ENCODE measurements at places on chromosomes 7 and 10. TPM values are rescaled to one million over a fixed set of nuclear protein-coding genes. Genes with fewer than 3 reads are reported as not detected.

NODAL gene
- total RNA-seq, result not detected

TAS2R41 gene
- total RNA-seq, result not detected

CYP17A1 gene
- not detected for total RNA-seq

OR2A5 gene
- total RNA-seq, result not detected

TMEM139 gene
- 79.0 TPM for total RNA-seq

OPALIN gene
- total RNA-seq, result not detected

DNA sequence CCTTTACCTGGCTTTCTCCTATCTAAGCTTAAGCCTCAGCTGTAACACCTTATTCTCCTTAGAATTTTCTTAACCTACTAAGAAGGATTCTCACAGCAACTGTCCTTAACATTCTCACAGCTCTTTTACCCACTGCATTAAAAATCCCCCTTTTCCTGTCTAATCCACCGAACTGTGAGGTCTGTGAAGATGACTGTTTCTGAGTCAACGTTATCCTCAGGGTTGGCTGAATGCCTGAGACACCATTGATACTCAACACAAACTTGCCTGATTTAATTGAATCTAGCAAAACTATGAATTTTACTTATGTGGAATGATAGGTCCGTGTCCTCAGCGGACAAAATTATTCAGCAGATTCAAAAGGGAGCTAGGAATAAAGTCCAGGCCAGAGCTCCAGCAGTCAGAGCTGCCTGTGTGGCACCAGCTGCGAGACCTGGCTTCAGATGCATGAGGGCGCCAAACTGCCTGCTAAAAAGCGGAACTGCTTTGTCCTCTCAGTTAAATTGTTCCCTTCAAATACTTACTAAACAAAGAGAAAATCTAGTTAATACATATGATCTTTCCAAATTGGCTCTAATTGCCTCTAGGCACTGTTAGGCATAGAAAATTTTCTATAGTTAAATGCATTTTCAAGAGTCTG is 33.4 kb upstream of the VWDE start:
- DNase-seq, result no peak

DNA sequence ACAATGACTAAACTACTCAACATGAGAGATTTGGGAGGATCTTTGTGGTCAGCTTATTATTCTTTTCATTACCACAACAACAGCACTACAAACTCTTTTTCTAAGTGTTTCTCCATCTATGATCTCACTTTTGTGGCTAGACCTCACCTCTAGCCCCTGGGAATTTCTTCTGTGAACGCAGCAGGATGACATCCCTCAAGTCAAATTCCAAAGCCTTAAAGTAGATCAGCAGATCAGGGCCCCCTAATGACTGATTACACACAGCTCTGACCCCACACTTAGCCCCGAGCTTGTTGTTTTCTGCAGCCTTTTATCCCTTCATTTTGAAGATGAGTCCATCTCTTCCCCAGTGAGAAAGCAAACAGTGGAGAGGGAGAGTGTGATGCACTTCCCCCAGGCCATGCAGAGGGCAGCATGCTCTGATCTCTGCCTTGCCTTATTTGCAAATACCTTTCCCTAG is 27.3 kb downstream of the TFAM start:
- DNase-seq, result peak; percentile 95

- no peak for DNase-seq
Measured at GRCh38 chr7:68166525-68166924, 1169.9 kb downstream of the TYW1 start.

DNA sequence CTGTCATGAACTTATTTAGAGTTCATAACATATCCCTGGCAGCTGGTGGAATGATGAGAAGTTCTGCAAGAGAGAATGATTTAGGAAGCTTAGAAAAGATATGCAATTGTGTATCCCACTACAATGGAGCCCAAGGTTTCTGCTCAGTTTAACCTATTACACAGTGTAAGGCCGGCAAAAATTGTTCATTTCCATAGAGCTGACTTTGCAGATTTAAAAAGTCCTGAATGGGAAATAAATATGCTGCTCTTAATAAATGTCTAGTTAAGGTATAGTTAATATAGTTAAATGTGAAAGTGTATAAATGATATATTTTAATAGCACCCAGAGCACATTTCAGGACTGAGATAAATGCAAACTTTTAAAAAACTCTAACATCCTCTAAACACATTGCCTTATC is 149.9 kb downstream of the EVX1 start:
- DNase-seq, result no peak

DNA sequence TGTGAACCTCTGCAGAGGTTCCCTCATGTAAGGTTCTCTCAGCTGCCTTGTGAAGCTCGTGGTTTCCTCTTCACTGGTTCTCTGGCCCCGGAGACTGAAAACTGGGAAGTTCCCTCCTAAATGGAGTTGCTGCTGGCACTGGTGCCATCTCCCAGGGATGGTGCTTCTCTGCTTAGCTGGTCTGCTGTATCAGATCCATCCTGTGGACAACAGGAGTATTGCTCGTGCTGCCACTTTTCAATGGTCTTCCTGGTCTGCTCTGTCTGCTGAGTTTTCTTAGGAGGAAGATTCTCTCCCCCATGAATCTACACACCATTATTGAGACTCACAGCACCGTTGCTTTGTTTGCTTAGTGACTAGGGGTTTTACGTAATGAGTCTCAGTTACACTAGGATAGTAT is 247.8 kb downstream of the OTUD1 start:
- DNase-seq, result no peak

DNA sequence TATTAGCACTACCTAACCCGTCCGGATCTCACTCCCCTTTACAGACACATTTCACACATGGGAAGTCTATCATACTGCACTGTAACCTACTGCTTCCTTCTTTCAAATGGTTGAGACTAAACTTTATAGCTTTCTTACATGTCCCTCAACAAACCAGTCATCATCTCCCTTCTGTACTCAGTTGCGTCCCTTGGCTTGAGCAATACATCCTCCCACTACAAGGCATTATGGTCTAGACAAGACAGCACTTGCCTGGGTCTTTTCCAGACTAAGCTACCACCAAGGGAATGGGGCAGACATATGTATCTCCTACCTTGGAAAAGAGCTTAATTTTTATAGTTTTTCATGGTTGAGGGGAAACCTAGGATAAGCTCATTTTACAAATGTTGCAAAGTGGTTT is 575.2 kb downstream of the KCNMA1 start:
- no peak for DNase-seq

DNA sequence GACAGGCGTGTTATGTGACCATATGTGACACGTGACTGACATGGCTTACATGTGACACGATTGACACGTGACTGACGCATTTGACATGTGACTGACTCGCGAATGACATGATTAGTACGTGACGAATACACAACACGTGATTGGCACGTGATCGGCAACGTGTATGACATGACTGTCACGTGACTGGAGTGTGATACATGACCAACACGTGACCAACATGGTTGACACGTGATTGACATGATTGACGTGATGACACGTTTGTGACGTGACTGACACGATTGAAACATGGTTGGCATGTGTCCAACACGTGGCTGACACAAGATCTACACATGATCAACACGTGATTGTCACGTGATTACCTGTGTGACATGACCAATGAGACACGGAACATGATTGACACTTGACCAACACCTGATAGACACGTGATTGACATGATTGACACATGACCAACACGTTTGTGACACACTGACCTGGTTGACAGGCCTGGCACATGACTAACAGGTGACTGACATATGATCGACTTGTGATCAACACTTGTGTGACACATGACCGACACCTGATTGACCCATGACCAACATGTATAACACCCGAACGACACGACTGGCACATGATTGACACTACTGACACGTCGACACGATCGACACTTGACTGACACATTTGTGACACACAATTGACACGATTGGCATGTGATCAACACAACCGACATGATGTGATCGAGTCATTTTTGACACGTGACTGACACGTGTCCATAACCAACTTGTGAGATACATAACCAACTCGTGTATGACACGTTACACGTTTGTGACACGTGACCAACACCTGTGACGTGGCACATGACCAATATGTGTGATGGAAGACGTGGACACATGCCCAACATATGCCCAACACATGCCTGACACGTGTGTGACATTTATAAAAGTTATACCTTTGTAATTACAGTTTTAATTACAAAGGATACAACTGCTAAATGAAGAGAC is 21.1 kb downstream of the CRPPA start:
- no peak for DNase-seq

DNA sequence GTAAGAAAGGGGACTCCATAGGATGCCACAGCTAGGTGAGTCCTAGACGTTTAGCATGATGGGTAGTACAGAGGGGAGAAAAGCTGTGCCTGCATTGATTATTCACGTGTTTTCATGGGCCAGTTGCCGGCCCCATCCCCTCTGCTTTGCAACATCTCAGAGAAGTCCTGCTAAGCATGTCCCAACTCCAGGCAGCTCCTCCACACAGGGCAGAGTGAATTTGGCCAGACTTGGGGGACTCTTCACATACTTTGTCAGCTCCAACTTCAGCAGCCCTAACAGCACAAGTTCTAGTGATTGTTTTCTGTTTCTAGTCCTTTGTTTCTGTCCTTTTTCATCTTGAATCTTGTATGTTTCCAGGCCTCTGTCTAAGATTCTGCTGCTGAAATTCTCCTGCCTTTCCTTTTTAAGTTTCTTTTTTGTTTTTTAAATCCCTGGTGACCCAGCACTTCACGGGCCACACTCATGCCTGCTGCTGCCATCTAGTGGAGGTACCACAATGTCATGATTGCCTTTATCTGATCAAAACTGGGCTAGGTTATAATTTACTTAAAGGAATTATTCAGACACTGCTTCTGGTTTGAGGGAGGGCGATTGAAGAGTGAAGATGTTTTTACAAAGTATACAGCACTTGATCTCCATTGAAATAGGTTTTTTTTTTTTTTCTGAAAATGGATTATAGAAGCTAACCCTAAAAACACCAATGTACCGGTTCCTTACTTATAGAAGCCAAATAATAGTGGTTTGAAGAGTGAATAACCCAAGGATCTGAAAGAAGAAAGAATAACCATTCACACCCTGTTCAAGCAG is 276.9 kb downstream of the CSTF2T start:
- DNase-seq, result peak; percentile 19

- peak; percentile 27 for DNase-seq
Measured at GRCh38 chr7:157250605-157251228, 86.1 kb upstream of the DNAJB6 start.

- no peak for DNase-seq
Measured at GRCh38 chr10:380313-380940, 245.2 kb downstream of the ZMYND11 start.

DNA sequence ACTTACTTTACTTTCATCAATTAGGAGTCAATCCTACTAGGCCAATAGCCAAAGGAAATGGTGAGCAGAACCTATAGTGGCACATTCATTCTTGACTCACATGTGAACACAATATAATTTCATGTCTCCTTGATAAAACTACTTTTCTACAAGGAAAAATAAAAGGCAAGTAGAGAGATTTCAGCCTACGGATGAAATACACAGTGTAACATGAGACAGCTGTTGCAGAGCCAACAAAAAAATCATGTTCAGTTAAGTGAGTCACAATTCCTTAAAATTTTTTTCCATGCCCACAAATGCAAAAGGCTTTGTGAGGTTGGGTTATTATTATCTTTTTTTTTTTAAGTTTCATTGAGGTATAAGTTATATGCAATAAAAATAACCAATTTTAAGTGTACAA is 54.8 kb downstream of the GPR141 start:
- DNase-seq, result no peak

GRCh38 chr10:61793760-61794703 is 107.5 kb upstream of the ARID5B start:
- DNase-seq, result peak; percentile 68

DNA sequence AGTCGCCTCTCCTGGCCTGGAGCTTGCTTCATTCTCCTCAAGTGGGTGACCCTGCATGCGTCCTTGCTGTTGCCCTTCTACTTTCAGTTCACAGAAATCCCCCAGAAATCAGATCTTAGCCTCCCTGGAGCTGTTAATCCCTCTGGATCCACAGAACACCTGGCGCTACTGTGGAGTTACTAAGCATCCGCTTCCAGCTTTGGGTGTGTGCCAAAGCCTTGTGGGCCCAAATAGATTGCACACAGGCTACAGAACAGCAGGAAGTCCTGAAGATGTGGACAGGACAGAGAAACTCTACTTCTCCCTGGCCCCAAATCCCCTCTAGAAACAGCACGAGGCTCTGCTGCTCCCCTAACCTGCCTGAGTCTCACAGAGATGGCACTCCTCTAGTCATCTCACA is 36.6 kb upstream of the PDLIM1 start:
- DNase-seq, result no peak

DNA sequence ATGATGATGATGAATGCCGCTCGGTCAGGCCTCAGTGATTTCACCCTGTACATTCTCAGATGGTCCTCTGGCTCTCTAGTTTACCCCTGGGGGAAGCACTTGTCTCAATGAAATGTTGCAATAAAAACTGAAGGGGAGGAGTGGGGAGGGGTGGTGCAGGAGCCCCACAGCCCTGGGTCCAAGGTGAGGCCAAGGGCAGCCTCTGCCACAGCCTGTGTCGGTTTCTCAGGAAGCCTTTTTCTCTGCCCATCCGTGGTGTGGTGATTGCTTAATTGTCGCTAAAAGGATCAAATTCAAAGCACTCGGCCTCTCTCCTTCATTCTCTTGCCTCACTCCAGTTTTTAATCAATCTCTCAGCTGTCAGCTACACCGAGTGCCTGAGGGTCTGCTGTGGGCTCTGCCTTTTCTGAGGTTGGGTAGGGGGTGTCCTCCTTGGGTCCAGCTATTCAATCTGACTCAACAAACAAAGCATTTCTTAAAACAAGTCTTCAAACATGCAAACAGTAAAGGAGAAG is 39.1 kb upstream of the HSPA12A start:
- no peak for DNase-seq

- no peak for DNase-seq
Measured at GRCh38 chr7:143285806-143286521, 1.2 kb downstream of the TMEM139 start.

DNA sequence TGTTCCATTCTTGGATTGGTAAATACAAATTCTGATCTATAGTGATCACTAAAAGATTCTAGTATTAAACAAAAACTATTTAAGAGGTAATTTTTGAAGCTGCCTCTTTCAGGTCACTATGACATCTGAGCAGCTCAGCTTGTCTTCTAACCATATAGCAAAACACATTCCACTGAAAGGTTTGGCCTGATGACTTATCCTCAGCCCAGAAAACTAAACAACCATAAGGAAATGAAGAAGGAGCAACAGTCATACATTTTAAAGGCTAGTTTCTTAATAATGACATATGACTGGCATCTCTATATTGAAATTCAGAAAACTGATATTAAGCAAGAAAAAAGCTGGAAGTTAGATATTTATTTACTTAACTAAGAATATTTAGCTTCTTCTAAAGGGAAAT is 24.6 kb downstream of the NT5C2 start:
- peak; percentile 38 for DNase-seq

DNA sequence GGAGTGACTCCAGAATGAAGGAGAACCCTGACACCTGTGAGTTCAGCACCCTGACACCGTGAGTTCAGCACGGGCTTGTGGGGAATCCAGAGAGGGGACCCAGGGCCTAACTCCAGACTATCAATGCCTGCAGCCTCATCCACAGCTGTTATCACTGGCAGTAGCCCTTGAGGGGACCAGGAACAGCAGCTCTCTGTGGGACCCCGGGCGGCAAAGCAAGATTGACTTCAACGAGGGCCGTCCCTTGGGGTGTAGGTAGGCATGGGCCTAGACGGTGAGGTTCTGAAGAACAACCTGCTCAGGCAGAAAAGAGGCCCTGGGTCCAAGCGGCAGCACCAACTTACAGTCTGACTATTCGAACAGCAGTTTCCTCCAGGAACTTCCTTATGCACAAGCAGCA is 8.9 kb downstream of the GRID1 start:
- no peak for DNase-seq

All from Caki2 (cell line).